ENCODE measurements at places on chromosomes 1 and 21. TPM values are rescaled to one million over a fixed set of nuclear protein-coding genes. Genes with fewer than 3 reads are reported as not detected.

Gene CLCN6
- 9.9 TPM for total RNA-seq

Gene CHI3L1
- total RNA-seq = 0.53 TPM

Gene EFNA3
- total RNA-seq = 1.2 TPM

Gene PRKAB2
- total RNA-seq = 26.9 TPM

Gene FLG2
- not detected for total RNA-seq

Gene KCNJ15
- total RNA-seq = 11.4 TPM

Gene DNAI4
- 43.6 TPM for total RNA-seq

Gene ADORA1
- 1.4 TPM for total RNA-seq

Gene ADAM30
- total RNA-seq = not detected

Gene ENAH
- 229 TPM for total RNA-seq

Measured in urinary bladder (tissue), 4 donors.